Mesenchymal stem cell (in vitro differentiated cells and primary cell): ENCODE measurements at places on chromosomes 3 and 15.

- DNase-seq: no peak
- H3K4me1 ChIP-seq: no peaks in the 10 kb centered on the region
- no peak overlapping the region for H3K27ac ChIP-seq
- H3K36me3 ChIP-seq: no peaks in the 10 kb centered on the region
Observed at GRCh38 chr3:34132069-34132692, 333.8 kb downstream of the PDCD6IP start.

DNA sequence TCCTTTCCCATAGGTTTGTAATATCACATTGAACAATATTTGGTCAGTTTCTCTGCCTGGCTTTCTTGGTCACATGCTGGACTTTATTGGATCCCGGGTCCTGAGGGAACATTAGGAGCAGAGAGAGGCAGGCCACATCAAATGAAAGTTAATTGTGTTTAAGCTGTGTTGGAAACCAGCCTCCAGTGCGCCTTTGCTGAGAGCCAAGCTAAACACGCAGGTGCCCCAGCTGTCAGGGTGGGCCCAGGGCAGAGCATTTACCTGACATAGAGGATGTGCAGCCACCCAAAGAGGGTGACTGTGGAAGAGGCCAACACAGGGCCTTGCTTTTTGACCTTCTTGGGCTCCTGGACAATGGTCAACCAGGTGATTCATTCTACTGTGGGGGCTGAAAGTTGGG is 149.3 kb downstream of the EBLN2 start:
- no peaks in the 10 kb centered on the region for H3K4me1 ChIP-seq
- no peak overlapping the region for H3K4me3 ChIP-seq
- H3K27ac ChIP-seq: no peak overlapping the region
- no peak for DNase-seq
- no peaks in the 10 kb centered on the region for H3K36me3 ChIP-seq
- no peaks in the 10 kb centered on the region for H3K27me3 ChIP-seq

DNA sequence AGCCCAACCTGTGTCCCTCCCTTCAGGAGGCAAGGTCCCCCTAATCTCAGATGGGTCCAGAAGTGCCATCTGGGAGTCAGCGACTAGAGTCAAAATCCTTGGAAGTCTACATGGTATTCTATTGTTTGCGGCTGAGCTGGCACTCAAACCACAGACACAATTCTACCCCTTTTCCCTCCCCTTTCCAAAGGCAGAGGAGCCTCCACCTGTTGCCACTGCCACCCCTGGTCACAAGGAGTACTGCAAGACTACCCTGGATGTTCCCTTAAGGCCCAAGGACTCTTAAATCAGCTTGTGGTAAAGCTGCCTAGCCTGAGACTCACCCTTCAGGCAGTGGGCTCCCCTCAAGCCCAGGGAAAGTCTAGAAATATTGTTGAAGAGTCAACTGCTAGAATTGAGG is 4.3 kb upstream of the OR5H6 start:
- DNase-seq: no peak
- no peak overlapping the region for H3K27ac ChIP-seq
- no peaks in the 10 kb centered on the region for H3K27me3 ChIP-seq
- H3K36me3 ChIP-seq: no peaks in the 10 kb centered on the region

GRCh38 chr3:121794264-121794983 is 40.4 kb downstream of the IQCB1 start:
- no peaks in the 10 kb centered on the region for H3K36me3 ChIP-seq
- H3K4me1 ChIP-seq: no peaks in the 10 kb centered on the region
- DNase-seq: no peak
- H3K27me3 ChIP-seq: no peaks in the 10 kb centered on the region
- no peak overlapping the region for H3K4me3 ChIP-seq

DNA sequence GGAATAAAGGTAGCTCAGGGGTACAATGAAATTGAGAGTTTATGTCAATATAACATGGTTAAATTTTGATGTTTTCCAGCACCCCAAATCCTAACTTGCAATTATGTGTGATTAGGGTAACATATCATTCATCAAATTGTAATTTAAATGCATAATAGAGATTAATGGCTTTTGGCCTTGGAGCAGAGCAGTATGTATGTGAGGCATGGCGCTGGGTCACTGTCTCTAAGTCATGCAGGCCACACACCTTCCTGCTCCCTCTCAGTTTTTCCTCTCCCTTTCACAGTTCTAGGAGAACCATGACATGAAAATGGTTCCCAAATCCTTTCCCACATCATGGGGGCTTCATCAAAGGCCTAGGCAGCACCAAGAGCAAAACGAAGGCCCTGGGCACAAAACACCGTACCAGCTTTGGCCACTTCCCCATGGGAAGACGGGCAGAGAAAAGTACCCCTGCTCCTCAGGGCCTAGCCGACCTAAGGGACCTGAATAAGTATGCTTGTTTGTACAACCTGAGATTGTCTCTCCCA is 3.9 kb upstream of the SRP14 start:
- peaks cover 18% of the 10 kb centered on the region for H3K4me1 ChIP-seq
- peaks cover 3% of the 10 kb centered on the region for H3K36me3 ChIP-seq
- no peak overlapping the region for H3K27ac ChIP-seq

DNA sequence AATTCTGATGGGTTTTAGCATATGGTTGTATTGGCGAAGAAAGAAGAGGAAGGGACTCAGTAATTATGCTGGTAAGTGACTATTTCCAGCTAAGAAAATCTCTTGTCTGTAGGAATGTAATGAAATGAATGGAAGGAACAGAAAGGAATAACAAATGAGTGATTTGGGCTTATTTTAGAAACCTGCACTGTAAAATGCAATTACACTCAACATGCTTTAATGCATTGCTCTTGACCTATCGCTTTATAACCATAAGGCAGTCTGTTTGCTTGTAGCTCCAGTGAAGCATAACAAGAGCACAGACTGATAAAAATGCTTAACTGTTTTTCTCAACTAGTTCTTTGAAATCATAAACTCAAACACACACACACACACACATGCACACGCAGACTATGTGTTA is 549.0 kb downstream of the ROBO2 start:
- DNase-seq: no peak
- H3K36me3 ChIP-seq: no peaks in the 10 kb centered on the region
- no peaks in the 10 kb centered on the region for H3K4me1 ChIP-seq
- H3K27me3 ChIP-seq: no peaks in the 10 kb centered on the region
- no peak overlapping the region for H3K4me3 ChIP-seq
- H3K27ac ChIP-seq: no peak overlapping the region

DNA sequence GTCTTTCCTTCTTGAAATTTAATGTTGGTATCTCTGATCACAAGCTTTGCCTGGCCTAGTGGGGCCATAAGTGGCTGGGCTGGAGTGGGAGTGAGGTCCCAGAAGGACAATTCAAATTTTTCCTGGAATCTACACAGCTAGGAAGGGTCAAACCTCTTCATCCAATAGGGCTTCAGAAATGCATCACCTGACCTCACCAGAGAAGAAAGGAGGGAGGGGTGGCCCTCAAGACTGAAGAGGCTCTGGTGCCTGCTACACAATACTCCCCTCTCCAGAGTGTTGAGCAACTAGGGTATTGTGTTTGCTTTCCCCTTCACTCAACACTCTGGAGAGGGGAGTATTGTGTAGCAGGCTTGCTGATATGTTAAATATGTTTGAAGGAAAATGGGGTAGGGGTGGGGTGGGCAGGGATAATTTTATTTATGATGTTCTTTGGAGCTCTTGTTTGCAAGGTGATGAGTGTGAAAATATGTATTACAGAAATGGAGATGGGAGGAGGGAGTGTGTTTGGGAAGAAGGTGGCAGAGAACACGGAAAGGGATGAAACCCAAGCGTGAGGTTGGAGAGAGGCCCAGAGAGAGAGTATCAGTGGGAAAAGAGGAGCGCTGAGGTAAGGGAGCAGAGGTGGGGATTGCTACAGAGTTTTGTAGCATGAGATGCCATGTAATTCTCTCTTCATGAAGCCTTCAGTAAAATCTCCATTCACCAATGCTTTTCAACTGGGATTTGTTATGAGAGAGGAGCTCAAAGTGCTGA is 5.7 kb upstream of the KLHL24 start:
- H3K27me3 ChIP-seq: no peaks in the 10 kb centered on the region
- no peak overlapping the region for H3K27ac ChIP-seq
- H3K4me1 ChIP-seq: no peaks in the 10 kb centered on the region
- no peak overlapping the region for H3K4me3 ChIP-seq
- DNase-seq: no peak

- no peaks in the 10 kb centered on the region for H3K36me3 ChIP-seq
- H3K27me3 ChIP-seq: no peaks in the 10 kb centered on the region
- peaks cover 1% of the 10 kb centered on the region for H3K4me1 ChIP-seq
Observed at GRCh38 chr3:170732660-170733245, 137.2 kb downstream of the RPL22L1 start.

DNA sequence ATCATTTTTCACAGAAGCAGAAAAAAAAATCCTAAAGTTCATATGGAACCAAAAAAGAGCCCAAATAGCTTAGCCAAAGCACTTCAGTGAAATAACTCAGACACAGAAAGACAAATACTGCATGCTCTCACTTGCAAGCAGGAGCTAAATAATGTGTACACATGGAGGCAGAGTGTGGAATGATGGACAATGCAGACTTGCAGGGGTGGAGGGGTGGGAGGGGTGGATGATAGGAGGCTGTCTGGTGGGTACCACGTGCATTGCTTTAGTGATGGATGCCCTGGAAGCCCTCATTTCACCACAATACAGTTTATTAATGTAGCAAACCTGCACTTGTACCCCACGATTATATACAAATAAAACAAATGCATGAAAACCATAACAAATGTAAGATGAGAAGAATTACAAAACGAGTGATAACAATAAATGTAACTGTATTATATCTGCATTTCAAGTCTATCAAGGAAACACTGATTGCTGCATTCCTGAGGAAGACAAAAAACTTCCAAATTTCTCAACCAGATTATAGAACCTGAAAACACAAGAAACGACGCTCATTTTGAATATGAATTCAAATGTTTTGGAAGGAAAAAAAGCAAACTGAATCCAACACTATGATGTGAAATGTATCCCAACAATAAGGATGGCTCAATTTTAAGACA is 96.5 kb downstream of the DLG1 start:
- H3K27ac ChIP-seq: no peak overlapping the region
- H3K36me3 ChIP-seq: no peaks in the 10 kb centered on the region
- H3K4me1 ChIP-seq: peaks cover 2% of the 10 kb centered on the region
- no peak for DNase-seq

DNA sequence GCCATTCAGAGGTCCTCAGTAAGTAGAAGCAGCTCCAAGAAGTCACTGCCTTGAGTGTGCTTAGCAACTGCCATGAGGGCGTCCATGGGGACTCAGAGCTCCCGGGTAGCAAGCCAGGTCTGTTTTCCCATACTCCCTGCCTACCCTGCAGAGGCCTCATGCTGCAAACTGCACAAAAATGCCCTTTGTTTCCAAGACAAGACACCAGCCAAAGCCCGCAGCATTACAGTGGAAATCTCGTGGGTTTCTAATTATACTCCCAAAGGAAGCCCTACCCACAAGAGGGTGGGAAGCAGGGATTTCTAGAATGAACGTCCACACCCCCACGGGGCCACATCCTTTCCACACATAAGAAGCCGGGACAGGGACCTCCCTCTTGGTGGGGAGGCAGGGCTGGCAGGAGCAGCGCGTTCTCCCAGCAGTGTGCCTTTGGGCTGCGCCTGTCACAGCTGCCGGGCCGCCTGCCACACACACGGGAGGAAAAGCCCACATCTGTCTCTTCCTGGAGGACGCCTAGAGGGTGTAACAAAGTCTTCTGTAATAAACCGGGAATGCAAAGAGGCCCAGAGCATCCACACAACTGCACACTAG is 31.1 kb downstream of the FAM174B start:
- DNase-seq: no peak
- no peaks in the 10 kb centered on the region for H3K27me3 ChIP-seq
- H3K4me1 ChIP-seq: peaks cover 2% of the 10 kb centered on the region

GRCh38 chr3:59867185-59868002 is 817.6 kb upstream of the CFAP20DC start:
- H3K27me3 ChIP-seq: no peaks in the 10 kb centered on the region
- H3K27ac ChIP-seq: no peak overlapping the region
- H3K4me1 ChIP-seq: no peaks in the 10 kb centered on the region
- no peak overlapping the region for H3K4me3 ChIP-seq
- DNase-seq: no peak

DNA sequence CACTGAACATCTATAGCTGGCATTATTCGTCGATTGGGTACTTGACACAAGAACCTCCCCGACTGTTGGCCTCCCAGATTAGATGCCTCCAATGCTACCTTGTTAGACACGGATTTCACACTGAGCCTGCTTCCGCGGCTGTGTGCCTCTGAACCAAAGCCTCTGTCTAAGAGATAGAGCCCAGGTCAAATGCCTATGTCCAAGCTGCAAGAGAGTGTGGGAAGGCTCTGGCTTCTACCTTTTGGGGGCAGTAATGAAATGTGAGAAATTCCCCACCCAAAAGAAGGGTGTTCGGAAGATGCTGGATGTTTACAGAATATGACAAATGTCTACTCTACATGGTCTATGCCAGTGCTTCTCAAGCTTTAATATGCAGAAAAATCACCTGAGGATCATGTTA is 2.0 kb upstream of the RPUSD2 start:
- H3K27ac ChIP-seq: no peak overlapping the region
- H3K27me3 ChIP-seq: no peaks in the 10 kb centered on the region
- no peaks in the 10 kb centered on the region for H3K4me1 ChIP-seq
- H3K4me3 ChIP-seq: no peak overlapping the region

GRCh38 chr3:11077466-11077865 is 76.8 kb upstream of the HRH1 start:
- DNase-seq: peak; percentile 22
- no peak overlapping the region for H3K27ac ChIP-seq
- H3K4me1 ChIP-seq: no peaks in the 10 kb centered on the region
- peaks cover 13% of the 10 kb centered on the region for H3K27me3 ChIP-seq
- no peaks in the 10 kb centered on the region for H3K36me3 ChIP-seq
- no peak overlapping the region for H3K4me3 ChIP-seq

- no peak overlapping the region for H3K4me3 ChIP-seq
- no peak for DNase-seq
- H3K36me3 ChIP-seq: no peaks in the 10 kb centered on the region
- peak overlapping the region; percentile 76 for H3K27ac ChIP-seq
- H3K4me1 ChIP-seq: peaks cover 12% of the 10 kb centered on the region
Observed at GRCh38 chr3:37223576-37223975, 49.2 kb upstream of the LRRFIP2 start.

- H3K4me3 ChIP-seq: no peak overlapping the region
- H3K36me3 ChIP-seq: no peaks in the 10 kb centered on the region
- peak; percentile 58 for DNase-seq
Observed at GRCh38 chr15:51401872-51402517, 60.5 kb downstream of the GLDN start.

DNA sequence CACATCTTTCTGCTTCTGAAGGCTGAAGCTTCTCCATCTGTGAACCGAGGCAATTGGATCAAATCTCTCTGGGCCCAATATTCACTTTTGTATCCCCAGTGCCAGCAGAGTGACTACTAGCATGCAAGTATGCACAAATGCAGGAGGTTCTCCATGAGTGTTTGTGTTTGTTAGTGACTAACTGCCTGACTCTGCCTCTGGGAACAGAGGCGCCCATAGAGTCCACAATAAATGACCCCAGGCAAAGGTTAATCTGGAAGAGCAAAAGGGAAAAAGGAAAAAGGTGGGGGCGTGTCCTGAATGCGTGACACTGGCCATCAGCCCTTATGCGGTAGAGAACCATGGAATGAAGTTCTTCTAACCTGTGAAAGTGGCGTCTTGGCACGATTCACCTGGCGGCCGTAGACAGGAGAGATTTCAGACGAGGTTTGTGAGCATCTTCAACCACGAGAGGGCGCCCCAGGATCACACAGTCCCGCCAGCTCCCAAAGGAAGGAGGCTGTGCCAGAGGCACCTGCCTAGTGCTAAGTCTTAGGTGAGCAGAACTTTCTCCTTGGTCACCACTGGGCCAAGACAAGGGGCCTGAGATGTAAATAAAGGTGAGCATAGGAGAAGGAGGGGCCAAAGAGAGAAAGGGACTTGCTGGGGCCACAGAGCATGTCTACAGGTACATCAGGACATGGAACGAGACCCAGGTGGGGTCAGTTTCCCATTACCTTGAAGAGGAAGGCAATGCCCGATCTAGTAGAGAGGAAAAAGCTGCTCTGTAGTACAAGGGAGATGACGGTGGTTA is 44.2 kb downstream of the RBPMS2 start:
- no peak overlapping the region for H3K4me3 ChIP-seq
- H3K4me1 ChIP-seq: peaks cover 2% of the 10 kb centered on the region
- H3K27me3 ChIP-seq: peaks cover 6% of the 10 kb centered on the region
- DNase-seq: peak; percentile 68
- no peak overlapping the region for H3K27ac ChIP-seq
